RPMI7951 (cell line): ENCODE measurements at places on chromosomes 3 and 15. TPM values are rescaled to one million over a fixed set of nuclear protein-coding genes. Genes with fewer than 3 reads are reported as not detected.

Gene FBXW12
- total RNA-seq = not detected in 2 replicates

Gene SIDT1
- total RNA-seq = under 0.01 TPM in 1 of 2 replicates, not detected in the other

Gene CADM2
- total RNA-seq = under 0.01 TPM in 1 of 2 replicates, not detected in the other

DNA sequence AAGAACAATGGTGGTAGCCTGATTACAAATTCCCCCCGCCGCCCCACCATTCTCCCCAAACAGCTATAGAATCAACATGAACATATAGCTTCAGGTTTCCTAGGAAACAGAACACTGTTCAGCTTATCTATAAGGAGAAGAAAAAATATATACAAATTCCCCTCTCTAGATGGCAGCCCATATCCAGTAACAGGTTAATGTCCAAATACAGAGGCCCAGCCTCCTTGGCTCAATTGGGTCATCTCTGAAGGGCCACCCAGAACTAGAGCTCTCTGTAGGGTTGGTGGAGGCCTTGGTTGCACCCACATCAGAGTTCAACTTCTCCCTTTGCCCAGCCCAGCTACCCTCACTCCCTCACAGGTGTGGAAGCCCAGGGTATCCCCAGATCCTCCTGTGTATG, 91.5 kb upstream of the ADAMTS17 start:
- no peak for DNase-seq

DNA sequence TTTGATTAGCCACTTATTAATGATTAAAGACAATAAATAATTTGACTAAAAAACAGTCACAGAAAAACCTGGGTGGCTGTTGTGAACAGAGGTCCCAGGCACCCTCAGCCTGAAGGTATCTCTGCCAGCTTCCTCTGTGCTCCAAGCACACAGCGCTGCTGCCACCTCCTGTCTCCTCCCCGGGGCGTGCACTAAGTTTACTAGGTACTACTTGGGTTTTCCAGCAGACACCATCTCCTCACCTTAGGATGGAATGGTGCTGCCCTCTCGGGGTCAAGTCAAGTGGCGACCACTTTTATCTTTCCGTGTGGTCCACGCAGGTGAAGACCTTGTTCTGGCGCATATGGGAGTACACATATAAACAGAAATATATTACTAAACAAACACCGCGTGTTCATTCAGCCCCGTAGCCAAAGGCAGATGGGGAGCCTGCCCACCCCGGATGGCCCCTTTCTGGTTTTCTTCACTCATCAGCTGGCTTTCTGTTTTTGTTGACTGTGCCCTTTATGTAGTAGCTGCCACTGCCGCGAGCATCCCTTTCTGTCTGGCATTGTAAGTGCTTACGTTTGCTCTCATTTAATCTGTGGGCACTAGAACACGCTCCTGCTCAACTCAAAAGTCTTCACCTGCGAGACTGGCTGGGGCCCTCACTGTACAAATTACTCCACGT, 128.0 kb downstream of the LRIG1 start:
- peak; percentile 17 for DNase-seq

DNA sequence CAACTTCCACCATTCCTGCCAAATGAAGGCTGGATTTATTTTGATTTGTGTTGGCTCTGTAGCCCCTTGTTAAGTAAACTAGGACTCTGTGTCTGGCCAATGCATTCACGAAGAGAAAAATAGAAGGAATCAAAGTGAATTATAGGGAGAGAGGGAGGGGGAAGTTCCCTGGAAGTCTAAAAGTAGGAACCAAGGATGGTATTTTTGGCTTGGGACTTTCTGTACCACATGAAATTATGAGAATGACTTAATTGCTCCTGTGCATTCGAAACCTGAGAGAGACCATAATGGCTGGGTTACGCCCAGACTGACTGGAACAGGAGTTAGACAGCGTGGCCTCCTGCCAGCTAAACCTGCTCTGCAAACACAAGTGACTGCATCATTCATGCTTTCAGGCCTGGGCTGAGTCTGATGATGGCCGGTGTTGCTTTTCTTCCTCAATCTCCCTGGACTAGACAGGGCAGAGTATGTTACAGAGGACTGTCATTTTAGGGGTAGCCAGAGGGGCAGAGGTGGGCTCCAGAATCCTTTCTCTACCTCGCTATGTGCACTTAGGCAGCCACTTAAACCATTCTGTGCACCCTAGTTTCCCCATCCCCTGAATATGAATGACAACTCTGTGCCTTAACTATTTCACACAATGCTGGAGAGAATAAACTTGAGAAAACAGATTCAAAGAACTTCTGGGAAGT, 58.9 kb downstream of the MYO1E start:
- DNase-seq = peak; percentile 33

DNA sequence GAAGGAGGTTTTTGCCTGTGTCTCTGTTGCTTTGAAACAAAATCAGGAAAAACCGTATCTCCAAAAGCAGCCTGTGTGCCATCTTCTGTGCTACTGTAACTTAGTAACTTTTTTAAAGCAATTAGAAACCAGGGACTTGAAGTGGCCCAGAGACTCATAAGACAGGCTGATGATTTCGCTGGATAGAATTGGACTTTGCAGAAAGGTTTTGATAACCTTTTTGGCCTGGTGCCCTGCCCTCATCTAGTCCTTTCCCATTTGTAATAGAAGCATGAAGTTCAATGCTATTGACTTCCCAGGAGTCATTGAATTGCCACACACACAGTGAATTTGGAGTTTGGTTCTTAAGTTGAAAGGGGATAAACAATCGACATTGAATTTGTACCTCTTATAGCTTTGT, 157.2 kb downstream of the PTPRG start:
- no peak for DNase-seq

- DNase-seq = no peak
Observed at GRCh38 chr15:90547540-90547939, 17.8 kb downstream of the CRTC3 start.

- no peak for DNase-seq
Observed at GRCh38 chr3:147987549-147987948, 578.4 kb downstream of the ZIC1 start.

DNA sequence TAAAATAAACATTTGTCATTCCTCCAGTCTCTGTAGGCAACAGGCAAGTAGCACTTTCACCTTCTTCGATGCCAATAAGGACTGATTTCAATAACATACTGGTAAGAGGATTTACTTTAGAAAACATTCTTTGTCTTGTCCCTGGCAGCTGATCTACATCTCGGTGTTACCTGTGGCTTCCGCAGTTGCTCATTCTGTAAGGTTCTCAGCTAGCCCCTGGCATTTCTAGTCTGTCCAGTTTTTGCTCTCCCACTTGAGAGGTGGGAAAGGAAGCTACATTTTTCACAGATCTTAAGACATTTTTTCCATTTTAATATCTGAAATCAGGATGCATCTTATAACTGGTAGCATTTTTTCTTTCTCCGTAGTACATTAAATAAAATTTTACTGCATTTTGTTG, 19.7 kb upstream of the MAP6D1 start:
- no peak for DNase-seq

DNA sequence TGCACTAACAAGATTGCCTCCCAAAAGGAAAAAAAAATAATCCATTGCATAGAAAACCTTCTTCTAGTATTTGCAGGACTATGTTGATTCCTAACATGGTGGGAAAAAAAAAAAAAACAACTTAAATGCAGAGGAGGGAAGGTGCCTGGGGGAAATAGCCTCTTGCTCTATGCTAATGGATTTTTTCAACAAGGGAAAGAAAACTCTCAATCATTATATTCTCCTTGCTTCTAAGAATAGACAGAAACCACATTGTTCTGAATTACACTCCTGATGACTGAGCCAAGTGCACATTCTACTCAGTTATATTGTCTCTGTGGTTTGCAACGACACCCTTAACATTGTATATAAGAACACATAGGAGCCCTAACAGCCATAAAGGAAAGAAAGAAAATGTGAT, 760.2 kb downstream of the NAALADL2 start:
- DNase-seq = no peak

GRCh38 chr3:60536420-60536819, 714.8 kb downstream of the FHIT start:
- no peak for DNase-seq

- no peak for DNase-seq
Observed at GRCh38 chr3:184712248-184713039, 580 bp upstream of the MAGEF1 start.

DNA sequence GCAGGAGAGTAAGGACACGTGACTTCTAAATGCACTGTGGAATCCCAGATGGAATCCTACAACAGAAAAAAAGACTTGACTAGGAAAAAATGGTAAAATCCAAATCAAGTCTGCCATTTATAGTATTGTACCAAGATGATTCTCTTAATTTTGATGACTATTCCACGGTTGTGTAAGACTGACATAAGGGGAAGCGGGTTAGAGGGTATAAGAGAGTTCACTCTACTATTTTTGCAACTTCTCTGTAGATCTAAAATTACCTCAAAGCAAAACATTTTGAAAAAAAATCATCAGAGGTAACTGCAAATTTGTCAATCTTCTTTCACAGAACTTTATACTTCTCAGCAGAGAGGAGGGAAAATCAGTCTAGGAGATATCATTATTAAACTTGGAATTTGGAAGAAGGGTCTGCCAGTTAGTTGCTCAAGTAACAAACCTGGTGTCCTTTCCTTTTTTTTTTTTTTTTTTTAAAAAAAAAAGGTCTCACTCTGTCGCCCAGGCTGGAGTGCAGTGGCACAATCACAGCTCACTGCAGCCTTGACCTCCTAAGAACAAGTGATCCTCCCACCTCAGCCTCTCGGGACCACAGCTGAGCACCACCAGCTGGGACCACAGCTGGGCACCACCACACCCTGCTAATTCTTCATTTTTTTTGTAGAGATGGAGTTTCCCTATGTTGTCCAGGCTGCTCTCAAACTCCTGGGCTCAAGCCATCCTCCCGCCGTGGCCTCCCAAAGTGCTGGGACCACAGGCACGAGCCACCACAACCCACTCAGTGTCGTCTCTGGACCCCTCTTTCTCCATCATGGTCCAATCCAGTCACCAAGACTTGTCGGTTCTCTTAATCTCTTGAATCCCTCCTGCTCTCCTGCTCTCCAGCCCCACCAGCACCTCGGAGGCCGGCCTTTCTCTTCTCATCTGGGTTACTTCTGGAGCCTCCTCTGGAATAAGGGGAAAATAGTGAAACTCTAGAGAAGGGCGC, 14.9 kb upstream of the HES1 start:
- no peak for DNase-seq

DNA sequence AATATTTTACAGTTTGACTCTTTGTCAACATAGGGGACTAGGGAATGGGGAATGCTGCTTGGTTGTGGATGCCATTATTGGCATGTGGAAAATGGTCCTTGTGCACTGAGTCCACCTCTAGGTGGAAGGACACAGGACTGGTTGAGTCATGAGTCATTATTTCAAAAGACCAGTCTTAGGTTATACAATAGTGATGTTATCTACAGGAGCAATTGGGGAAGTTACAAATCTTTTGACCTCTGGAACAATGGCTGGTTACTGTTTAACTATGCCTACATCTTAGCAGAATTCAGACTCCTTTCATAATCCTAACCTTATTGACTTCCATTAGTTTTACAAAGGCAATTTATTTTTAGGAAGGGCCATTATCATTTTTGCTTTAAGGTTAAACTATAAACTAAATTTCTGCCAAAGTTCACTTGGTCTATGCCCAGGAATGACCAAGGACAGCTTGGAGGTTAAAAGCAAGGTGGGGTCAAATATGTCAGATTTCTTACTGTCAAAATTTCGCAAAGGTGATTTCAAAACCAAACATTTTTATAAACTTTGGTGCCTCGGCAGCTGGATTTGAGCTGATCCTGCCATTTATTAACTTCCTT, 11.8 kb upstream of the CCR8 start:
- DNase-seq = peak; percentile 10

GRCh38 chr15:63480441-63480821, 24.0 kb upstream of the USP3 start:
- DNase-seq = no peak

GRCh38 chr15:51678096-51678495, 3.2 kb upstream of the SCG3 start:
- no peak for DNase-seq

DNA sequence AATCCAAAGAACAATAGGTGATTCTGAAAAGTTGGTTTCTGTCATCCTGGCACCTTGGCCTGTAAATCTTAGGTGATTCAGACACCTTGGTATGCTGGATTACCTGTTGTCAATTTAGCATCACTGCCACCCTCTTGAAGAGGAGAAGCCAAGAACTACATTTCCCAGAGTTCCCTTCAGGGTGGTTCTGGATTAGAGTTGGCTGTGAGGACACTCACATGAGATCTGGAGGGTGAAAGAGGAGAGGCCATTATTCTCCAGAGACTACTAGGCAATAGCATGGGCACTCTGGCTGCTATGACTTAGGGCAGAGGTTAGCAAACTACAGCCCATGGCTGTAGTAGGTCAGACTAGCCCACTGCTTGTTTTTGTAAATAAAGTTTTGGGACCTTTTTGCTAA, 41.7 kb upstream of the CORO2B start:
- no peak for DNase-seq

GRCh38 chr3:66140743-66141372, 79.9 kb upstream of the SLC25A26 start:
- DNase-seq = peak; percentile 66

GRCh38 chr15:51536965-51537574, 85.5 kb downstream of the DMXL2 start:
- peak; percentile 27 for DNase-seq

GRCh38 chr3:116155841-116156240, 289.4 kb downstream of the LSAMP start:
- DNase-seq = no peak

DNA sequence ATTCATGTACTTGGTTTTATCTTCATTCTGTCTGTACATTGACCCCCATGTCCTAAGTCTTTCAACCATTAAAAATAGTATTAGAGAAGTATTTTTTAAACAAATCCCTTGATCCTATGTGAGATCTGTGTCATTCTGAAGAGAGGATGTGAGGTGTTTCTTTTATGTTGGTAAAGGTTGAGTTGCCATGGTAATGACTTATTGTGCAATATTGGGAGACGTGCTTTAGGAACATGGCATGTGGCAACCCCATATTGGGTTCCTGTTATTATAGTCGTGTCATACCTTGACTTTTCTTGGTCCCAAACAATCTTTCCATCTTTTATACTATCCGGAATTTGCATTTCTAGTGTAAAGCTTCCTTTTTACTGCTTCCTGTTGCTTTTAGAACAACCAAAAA, 203.1 kb downstream of the KCNAB1 start:
- peak; percentile 62 for DNase-seq

DNA sequence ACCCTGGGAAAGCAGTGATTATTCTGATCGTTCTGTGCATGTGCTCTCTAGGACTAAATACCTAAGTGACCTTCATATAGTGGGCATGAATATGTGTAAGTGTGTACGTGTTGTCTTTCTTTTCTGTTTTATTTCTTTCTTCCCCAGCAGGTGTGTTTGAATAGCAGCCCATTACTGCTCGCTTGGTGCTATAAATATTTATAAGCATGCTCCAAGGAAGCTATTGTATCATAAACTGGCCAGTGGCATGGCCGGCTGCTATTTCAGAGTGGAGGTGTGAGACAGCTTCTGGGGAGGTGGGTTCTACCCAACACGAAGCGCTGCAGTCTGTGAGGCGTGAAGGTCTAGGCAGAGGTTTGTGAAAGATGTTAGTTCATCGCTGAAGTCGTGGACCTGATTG, 641.8 kb downstream of the NTRK3 start:
- no peak for DNase-seq

GRCh38 chr3:4738737-4739274, 240.4 kb upstream of the BHLHE40 start:
- DNase-seq = peak; percentile 100
